ENCODE measurements at places on chromosomes 2 and 18.
A peak's percentile ranks its signal among the peaks of the same experiment; 100 is the strongest.

DNA sequence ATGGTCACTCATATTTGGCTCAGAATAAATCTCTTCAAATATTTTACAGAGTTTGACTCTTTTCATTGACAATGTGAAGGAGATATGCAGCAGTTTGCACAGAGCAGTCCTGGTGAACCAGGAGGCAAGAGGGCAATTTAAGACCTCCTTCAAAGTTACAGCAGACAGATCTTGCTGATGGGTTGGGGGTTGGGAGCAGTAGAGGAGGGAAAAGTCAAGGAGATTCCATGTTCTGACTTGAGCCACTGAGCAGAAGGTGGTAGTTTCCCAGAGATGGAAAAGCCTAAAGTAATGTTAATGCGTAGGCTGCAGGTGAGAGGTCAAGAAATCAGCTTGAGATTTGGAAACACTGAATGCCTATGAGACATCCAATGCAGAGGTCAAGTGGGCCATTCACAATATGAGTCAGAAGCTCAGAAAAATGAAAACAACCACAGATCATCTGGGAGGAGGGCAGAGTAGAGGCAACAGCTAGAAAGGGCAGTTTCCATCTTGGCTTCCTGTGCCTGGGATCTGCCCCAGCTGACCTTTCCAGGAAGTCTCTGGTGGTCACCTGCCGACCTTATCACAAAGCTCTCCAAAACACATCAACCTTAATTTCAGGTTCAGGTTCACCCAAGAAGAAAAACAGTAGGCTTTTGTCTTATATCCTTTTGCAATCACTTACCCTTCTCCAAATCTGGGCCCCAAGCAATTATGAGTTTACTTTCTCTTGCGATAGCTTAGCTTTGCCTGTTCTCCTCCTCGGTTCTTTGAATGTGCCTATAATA, 197.5 kb upstream of the ARL4C start:
- DNase-seq = no peak

DNA sequence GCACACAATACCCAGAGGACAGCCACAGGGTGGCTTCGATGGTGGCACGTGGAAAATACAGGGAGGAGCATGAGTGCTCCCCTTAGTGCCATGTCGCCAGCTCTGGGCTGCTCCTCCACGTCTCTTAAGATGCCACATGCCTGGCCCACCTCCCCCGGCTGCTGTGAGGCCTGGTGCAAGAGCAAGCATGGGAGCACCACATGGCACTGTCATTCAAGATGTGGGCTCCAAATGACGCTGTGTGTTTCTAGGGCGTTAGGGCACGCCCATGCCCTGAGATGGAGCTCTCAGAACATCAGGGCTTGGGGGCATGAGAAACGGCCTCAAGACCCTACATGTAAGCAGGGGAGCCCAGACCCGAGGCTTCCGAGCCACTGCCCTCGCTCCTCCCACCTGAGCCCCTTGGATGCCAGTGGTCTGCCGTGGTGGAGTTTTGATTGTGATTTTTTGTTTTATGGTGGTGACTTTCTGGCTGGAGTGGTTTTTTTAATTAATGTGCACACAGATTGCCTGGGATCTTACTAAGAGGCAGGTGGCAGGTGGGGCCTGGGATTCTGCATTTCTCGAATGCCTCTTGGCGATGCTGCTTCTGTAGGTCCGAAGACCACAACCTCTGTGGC, 239.3 kb downstream of the GBX2 start:
- no peak for DNase-seq

- DNase-seq = no peak
Observed at GRCh38 chr2:33673937-33674336, 74.8 kb upstream of the FAM98A start.

DNA sequence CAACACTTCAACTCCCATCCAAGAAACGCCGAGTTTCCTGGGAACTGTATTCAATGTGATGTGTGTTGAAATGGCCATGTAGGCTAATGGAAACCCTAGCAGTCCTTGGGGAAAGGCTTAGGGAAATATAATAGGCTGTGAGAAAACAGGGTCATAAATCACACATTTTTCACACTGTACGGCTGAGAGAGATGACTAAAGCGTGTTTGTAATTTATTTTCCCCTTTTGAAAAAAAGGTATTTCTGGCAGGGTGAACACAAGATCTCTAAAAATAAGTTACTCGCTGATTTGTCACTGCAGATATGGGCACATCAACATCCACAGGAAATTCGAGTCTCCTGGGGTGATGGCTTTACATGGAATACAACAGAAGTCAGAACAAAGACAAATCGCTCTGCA, 109.6 kb upstream of the ST6GAL2 start:
- no peak for DNase-seq

GRCh38 chr18:56207989-56208388, 430.4 kb downstream of the TXNL1 start:
- no peak for DNase-seq

- no peak for DNase-seq
Observed at GRCh38 chr2:127034883-127035611, 71.9 kb downstream of the BIN1 start.

- no peak for DNase-seq
Observed at GRCh38 chr2:227864161-227864756, 7.2 kb upstream of the DAW1 start.

GRCh38 chr2:67320861-67321587, 76.1 kb upstream of the ETAA1 start:
- no peak for DNase-seq

DNA sequence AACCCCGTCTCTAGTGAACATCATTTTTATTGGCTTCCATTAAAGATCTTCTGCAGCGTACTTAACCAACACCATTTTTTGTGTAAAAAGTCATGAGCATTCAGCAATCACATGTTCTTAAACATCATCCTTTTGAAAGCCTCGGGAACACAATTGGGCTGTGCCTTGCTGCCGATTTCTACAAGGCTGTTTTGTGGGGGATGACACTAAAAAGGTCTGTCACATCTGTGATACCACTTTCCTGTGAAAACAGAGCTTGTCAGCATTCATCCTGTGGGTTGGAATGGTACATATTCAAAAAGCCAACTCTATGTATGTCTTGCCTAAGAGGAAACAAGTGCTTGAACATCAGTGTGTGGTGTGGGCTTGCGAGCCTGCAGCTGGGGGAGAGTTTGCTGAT, 49.1 kb upstream of the MAPRE3 start:
- DNase-seq = no peak

- no peak for DNase-seq
Observed at GRCh38 chr2:100397118-100397860, 20.2 kb downstream of the CHST10 start.

- no peak for DNase-seq
Observed at GRCh38 chr2:58221909-58222308, 19.2 kb downstream of the FANCL start.

- DNase-seq = no peak
Observed at GRCh38 chr2:201559067-201559710, 84.1 kb downstream of the TMEM237 start.

- DNase-seq = no peak
Observed at GRCh38 chr2:144833075-144833637, 313.2 kb upstream of the ZEB2 start.

DNA sequence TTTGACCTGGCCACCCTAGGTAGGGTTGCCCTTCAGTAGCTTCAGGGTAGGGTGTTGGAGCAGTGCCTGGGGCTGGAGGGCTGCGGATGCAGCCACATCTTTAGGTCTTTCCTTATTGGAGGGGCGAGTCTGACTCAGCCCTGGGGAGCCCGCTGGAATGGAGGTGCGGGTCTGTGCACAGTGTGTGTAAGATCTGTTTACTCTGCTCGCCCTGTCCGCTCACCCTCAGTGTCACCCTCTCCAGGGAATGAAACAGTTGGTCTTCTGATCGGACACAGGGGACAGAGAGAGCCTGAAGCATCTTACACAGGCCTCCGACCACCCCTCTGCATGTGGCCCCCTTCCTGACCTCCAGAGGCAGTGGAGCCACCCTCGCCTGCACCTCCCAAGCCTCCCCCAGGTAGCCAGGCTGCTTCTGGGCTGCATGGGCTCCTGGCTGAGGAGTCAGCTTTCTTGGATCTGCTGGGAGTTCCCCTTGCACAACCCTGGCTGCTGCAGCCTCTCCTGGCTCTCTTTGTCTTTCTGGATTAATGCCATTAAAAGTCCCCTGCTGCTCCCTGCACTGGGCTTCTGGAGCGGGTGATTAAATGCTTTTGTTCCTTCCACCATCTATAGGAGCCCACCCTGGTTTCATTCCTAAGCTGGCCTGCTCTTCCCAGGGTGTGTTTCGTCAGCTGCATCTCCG, 82.6 kb downstream of the ASB1 start:
- DNase-seq = no peak

DNA sequence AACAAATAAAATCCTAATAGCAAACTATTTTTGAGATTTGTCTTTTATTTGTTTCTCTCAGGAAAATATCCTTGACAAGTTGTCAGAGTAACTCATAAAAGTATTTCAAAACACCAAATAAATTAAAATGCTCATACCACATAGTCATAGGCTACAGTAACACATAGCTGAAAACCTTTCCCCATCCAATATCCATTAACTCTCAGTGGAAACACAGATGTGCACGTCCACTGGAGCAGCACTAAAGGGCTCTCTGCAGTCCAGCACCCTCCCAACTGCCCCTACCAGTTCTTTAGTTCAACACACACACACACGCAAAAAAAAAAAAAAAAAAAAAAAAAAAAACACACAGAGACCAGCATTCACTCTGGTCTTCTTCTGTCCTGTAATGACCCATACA, 879 bp upstream of the XDH start:
- no peak for DNase-seq

DNA sequence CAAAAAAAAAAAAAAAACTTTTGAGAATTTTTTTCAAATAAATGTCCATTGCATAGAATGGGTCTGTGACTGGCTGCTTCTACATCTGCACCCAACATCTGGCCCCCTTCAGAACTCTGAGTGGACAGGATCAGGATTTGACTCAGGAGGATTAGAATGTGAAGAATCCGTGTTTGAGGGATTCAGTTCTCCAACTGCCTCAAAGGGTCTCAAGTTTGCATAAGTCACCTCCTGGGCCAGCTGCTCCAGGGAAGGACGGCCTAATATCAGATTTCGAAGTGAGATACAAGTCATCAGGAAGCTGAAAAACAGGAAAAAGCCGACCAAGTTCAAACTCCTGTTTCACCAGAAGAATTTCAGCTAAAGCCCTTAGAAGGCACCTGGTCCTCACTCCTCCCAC, 10.9 kb downstream of the MAT2A start:
- DNase-seq = no peak

- DNase-seq = no peak
Observed at GRCh38 chr2:100193291-100193710, 50.9 kb upstream of the AFF3 start.

DNA sequence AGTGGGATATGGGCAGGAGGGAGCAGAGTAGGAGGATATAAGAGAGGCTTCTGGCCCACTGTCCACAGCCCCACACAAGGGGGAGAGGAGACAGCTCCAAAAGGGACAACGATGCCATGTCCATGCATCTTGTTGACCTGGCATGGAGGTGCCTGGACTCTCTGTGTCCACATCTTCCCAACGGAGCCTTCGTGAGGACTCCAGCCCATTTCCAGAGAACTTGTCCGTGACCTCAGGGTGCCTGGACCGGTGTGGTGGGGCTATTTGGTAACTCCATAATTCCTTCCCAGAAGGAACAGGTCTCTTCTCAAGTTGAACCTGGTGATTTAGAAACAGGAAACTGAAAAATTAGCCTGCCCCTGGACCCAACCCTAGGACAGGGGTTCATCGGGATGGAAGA, 133.9 kb downstream of the CYP26B1 start:
- DNase-seq = no peak

GRCh38 chr2:129772190-129772579, 207.3 kb upstream of the RAB6C start:
- DNase-seq = no peak

DNA sequence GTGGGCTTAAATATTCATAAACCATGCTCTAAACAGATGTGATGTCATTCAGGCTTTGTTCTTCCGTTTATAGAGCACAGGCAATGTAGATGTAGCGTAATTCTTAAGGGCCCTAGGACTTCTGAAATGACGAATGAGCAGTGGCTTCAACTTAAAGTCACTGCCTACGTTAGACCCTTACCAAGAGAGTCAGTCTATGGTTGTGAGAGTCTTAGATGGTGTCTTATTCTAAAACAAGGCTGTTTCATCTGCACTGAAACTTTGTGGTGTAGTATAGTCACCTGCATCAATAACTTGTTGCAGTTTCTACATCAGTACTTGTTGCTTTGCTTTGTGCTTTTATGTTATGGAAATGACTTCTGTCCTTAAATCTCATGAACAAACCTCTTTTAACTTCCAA, 56.0 kb downstream of the PIK3C3 start:
- no peak for DNase-seq

- peak; percentile 66 for DNase-seq
Observed at GRCh38 chr2:236168110-236169080, at the start of gene GBX2. Gene GBX2 (minus strand): TSS chr2:236168386. CDS start chr2:236167971, 415 bp downstream.

- no peak for DNase-seq
Observed at GRCh38 chr2:176612036-176612435, 342.8 kb downstream of the MTX2 start.

DNA sequence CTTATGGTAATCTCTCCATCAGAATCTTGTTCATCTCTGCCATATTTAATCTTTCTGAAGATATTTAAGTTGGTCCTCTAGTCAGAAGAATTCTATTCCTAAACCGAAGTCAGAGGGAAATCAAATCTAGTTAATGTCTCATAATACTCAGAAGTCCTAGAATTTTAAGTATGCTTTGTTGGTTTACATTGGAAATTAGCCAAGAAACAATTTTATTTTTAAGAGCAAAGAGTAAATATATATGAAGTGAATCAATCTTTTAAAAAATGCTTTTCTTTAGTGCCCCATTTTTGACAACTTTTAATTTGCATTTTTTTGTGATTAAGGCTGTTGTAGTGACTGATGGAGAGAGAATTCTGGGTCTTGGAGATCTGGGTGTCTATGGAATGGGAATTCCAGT, 38.1 kb downstream of the ME2 start:
- no peak for DNase-seq

- no peak for DNase-seq
Observed at GRCh38 chr2:218956039-218956438, 3.4 kb upstream of the CDK5R2 start.

DNA sequence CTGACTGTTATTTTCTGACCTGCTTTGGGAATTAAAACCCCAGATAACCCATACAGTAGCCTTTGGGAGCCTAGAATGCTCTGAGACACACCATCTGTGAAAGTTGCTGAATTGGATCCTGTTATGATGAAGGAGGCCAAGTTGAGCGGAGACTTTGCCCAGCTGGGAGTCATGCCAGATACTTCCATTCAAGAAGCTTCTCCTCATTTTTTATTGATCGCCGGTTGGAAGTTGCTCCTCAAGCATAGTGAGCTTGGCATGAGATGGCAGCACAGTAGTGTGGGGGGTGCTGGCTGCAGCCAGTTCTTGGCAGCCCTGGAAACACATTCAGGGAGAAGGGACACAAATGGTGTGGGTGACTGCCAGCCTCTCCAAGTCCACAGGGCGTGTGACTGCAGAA, 270.7 kb upstream of the NRP2 start:
- peak; percentile 99 for DNase-seq
